Effector CD4-positive, alpha-beta T cell (primary cell): ENCODE measurements at places on chromosomes 7 and 10.

DNA sequence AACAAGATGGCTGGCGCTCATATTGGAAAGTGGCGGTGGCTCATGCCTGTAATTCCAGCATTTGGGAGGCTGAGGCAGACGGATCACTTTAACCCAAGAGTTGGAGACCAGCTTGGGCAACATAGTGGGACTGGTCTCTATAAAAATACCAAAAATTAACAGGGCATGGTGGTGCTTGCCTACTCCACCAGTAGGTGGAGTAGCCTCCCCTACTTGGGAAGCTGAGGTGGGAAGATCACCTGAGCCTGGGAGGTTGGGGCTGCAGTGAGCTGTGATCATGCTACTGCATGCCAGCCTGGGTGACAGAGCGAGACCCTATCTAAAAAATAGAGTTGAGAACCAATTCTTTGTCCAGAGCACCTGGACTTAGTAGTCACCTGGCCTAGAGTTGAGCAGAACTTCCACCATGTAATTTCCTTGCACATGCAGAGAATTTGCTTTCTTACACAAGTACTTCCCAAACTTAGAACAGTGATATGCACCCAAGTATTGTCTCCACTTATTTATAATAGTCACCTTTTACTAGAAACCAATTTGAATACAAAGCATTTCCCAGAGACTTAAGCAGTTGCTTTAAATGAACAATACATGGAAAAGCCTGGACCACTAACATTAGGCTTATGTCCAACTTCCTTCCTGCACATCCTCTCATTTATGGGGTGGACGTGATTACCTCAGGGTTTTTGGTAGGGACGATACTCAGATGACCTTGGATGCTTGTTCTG is 15.9 kb downstream of the LAMB4 start:
- no peak for DNase-seq

GRCh38 chr10:58838561-58839208 is 326.0 kb downstream of the BICC1 start:
- no peak for DNase-seq

DNA sequence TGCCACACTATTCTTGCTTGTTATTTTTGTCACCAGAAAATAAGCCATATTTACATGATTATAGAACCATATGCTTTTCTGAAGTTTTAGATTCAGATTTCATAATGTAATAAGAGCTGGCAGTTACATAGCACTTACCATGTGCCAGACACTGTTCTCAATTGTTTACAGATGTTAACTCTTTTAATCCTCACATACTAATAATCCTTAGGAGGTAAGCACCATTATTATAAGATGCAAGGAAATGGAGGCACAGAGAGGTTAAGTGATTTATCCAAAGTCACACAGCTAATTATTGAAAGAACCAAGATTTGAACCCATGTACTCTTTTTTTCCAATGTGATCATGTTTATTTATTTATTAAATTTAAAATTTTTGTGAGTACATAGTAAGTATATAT is 57.2 kb downstream of the CREB5 start:
- no peak for DNase-seq

- DNase-seq: no peak
These were observed 139.4 kb downstream of the TACC2 start for GRCh38 chr10:122128357-122128756.

GRCh38 chr10:106734220-106734619 is 430.3 kb downstream of the SORCS1 start:
- DNase-seq: no peak

- no peak for DNase-seq
These were observed 242.8 kb downstream of the ELFN1 start for GRCh38 chr7:1912593-1913465.

DNA sequence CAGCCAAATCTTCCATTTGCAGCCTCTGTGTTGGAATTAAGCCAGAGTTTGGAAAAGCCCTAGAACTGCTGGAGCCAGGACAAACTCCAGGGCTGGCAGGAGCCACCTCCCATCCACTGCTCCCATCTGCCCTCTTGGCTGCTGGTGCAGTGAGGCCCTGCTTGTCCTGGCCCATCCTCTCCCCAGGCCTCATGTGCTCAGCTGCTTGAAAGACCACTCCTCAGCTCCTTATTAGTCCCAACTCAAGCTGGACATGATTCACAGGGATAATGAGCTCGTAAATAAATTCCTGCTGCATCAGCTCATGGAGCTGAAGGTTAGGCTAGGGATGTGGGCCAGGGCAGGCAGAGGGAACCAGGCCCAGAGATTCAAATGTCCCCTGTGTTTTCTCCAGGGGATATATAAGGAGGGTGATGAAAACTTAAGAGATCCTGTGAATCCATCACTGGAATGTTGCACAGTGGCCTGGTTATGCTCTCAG is 282.8 kb downstream of the RPS24 start:
- no peak for DNase-seq
